ENCODE measurements at places on chromosomes 11 and 22.
A peak's percentile ranks its signal among the peaks of the same experiment; 100 is the strongest.

DNA sequence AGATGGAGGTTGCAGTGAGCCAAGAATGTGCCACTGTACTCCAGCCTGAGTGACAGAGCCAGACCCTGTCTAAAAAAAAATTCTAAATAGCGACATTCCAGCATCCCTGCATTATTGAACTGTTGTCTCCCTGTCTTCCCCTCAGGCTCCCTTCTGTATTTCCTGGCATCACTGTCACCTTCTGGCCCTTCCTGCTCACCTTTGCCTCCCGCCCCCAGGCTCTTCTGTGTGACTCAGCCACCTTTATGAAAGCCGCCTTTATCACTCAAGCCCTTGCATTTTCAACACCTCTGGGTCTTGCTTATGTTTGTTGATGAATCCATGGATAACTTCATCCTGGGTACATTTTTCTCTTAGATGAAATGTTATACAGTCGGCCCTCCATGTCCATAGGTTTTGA, 21.1 kb downstream of the UBASH3B start:
- DNase-seq: no peak

DNA sequence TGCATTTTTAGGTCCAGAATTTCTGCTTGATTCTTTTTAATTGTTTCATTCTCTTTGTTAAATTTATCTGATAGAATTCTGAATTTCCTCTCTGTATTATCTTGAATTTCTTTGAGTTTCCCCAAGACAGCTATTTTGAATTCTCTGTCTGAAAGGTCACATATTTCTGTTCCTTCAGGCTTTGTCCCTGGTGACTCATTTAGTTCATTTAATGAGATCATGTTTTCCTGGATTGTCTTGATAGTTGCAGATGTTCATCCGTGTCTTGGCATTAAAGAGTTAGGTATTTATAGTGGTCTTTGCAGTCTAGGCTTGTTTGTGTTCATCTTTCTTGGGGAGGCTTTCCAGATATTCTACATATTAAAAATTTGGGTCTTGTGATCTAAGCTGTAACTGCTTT, 694.8 kb upstream of the CCDC179 start:
- DNase-seq: no peak

- no peak for DNase-seq
These were observed 38.7 kb upstream of the LINC01488 start for GRCh38 chr11:69442807-69443137.

GRCh38 chr11:117573326-117573725, 223.7 kb downstream of the DSCAML1 start:
- DNase-seq: no peak

DNA sequence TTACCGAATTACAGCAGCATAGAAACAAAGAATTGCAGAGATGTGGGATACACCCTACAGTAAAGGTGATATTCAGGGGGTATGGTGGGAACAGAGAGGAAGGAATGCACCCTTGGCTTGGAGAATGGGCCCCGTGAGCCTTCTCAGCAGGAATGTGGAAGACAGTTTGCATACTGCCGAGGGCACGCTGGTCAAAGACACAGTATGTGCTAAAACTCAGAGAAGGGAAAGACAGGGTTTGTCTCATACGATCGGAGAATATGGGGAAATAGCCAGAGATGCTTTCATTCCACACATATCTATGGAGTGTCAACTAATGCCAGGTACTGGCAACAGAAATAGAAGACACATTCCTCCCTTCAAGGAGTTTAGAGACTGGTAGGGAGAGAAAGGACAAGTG, 36.9 kb downstream of the UBASH3B start:
- DNase-seq: no peak

GRCh38 chr22:20089977-20090729, 10.1 kb downstream of the DGCR8 start:
- DNase-seq: no peak

DNA sequence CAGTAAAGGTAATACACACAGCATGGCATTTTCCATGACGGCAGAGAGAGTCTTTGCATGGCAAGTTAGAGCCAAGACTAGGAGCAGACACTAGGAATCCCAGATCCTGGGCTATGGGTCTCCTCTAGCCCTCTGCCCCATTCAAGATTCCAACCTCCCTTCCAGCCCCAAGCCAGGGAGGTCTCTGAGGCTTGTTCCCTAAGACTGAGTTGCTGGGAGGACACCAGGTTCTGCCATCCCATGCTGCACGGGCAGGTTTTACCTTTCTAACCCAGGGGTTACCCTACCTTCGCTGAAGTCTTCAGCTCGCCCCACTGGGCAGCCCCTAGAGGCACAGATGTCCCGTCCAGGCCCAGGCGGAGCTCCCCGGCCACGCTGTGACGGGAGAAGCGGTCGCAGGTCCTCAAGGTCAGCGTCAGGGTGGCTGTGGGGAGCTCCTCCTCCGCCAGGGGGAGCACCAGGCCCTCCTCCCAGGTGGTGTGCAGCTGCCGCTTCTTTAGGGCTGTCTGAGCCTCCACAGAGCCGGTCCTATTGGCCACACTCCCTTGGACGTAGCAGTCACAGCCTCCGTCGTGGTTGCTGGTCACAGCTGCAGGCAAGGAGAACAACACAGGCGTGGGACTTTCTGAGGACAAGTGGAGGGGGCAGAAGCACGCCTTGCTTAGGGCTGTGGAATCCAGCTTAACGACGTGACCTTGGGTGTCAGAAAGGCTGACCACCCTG, 33.8 kb downstream of the SYT13 start:
- DNase-seq: no peak

GRCh38 chr11:9200471-9200870, 64.7 kb downstream of the DENND5A start:
- no peak for DNase-seq

DNA sequence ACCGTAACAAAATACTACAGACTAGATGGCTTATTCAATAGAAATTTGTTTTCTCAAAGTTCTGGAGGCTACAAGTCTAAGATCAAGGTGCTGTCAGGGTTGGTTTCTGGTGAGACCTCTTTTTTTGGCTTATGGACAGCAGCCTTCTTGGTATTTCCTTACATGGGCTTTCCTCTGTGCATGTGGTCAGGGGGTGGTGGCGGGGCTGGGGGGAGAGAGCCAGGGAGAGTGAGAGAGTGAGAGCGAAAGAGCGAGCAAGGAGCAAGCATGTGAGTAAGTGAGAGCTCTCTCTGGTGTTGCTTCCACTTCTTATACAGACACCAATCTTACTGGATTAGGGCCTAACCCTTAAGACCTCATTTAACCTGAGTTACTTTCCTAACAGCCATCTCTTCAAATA, 181.5 kb downstream of the TMEM135 start:
- DNase-seq: peak; percentile 28

All from GM12878 (cell line).